COLO829 (cell line): ENCODE measurements at places on chromosomes 3 and 15.

DNA sequence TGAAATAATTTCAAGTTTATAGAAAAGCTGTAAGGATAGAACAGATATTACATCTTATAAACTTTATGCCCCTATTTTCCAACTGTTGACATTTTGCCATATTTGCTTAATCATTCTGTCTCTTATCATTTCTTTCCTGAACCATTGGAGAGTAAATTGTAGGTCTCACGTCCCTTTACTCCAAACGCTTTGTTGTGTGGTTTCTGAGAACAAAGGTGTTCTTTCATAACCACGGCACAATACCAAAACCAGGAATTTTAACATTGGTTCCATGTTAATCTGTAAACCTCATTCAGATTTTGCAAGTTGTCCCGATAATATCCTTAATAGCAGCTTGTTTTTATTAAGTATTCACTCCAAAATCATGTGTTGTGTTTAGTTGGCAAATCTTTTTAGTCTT lies 134.8 kb downstream of the AKAP13 start:
- peak; percentile 66 for DNase-seq

DNA sequence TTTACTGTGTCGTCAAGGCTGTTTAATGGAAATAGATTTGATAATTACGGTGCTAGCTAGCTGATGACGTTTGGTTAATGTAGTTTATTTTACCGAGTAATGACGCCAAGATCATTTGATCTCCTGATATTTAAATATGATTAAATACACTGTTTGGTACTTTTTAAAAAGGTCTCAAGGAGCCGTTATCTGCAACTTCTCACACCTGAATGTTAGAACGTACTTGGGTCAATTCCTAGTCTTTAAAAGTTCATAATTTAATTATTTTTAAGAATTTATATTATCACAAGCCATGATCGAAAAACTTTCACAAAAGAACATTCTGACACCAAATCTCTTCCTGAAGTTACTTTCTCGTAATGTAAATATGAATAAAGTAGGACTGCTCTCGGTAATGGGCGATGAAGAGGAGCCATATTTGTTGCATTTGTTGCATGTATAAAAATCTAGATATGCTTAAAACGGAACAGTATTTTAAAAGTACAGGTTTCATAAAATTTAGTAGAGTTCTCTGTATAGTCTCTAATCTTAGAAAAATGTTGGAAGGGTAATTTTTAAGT lies 16.2 kb upstream of the CHD2 start:
- no peak for DNase-seq

- DNase-seq, result no peak
Observed at GRCh38 chr15:100311833-100312476, 29.8 kb downstream of the ADAMTS17 start.

- peak; percentile 58 for DNase-seq
Observed at GRCh38 chr3:149969940-149970715, 567 bp downstream of the PFN2 start.
